ENCODE measurements at places on chromosomes 3 and 15. TPM values are rescaled to one million over a fixed set of nuclear protein-coding genes. Genes with fewer than 3 reads are reported as not detected.

IMPG2 gene
- total RNA-seq: 0.15 TPM

PLA2G4E gene
- total RNA-seq: 5.2 TPM

DGKG gene
- total RNA-seq: 7.4 TPM

CPEB1 gene
- 3.4 TPM for total RNA-seq

C2CD4B gene
- total RNA-seq: 6.3 TPM

PLSCR5 gene
- total RNA-seq: not detected

SLC22A13 gene
- not detected for total RNA-seq

PGBD4 gene
- total RNA-seq: 1.2 TPM

PLAAT1 gene
- total RNA-seq: 0.20 TPM

DNA sequence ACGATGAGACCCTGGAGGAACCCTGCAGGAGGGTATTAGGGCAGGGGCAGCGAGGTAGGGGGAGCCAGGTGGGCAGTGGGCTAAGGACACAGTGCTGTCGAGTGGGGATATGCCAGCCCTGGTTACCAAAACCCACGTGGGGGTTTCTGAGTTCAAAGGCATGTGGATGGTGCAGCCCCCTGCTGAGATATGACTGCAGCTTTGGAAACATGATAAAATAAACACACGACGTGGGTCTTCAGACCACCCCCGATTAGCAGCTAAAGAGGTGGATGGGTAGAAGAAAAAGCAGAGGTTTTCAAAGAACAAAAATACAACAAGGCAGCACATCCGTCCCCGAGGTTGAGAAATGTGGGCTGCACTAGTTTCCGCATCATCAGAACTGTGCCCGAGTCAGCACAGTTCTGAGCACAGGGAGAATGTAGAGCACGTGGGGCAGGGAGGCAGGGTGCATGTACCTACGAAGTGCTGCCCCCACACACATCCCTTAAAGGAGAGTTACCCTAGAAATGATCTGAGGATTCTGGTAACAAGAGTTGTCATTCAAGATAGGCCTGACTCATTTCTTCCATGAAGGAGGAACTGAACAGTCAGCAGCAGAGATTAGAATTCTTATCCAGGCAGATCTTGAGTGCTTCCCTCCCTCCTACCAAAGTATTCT, 121.3 kb downstream of the RPLP1 start:
- DNase-seq: no peak

GRCh38 chr3:158249183-158249582, 139.3 kb downstream of the RSRC1 start:
- DNase-seq: no peak

GRCh38 chr15:52218371-52218770, 27.2 kb upstream of the GNB5 start:
- no peak for DNase-seq

GRCh38 chr15:81507831-81508230, 133.8 kb upstream of the TMC3 start:
- no peak for DNase-seq

DNA sequence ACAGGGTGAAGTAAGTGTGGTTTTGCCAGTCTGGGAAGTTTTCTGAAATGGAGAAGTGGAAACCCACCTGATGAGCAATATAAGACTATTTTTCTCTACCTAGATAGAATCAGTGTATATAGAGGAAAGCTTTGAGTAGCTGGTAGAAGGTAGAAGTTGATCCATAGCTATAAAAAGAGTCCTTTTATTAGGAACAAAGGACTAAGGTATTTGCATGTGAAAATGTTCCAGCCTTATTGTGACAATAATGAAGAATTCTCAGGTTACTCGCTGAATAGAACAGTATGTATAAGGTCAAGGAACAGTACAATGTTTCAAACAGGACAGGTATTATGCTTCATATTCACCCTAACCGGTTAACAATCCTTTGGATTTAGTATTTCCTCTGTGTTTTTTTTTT, 972.2 kb downstream of the OTOL1 start:
- DNase-seq: no peak

GRCh38 chr3:190076601-190077394, 43.9 kb downstream of the P3H2 start:
- DNase-seq: peak; percentile 44

DNA sequence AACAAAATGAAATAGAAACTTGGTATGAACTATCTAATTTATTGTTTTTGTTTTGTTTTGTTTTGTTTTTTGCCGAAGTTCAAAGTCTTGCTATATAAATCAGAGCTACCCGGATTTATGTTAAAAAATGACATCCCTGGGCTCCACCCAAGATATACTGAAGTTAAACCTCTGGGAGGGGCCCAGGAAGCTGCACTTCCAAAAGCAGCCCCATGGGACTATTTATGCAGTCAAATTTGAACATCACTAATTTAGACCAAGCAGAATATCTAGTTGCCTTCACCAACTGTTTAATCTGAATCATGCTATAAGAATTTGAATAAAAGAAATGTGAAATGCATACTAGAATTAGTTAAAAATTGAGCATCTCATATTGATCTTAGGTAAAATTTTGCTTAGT, 32.2 kb downstream of the PEX5L start:
- DNase-seq: no peak

- DNase-seq: no peak
Observed at GRCh38 chr15:62050115-62050514, 10.1 kb downstream of the VPS13C start.

DNA sequence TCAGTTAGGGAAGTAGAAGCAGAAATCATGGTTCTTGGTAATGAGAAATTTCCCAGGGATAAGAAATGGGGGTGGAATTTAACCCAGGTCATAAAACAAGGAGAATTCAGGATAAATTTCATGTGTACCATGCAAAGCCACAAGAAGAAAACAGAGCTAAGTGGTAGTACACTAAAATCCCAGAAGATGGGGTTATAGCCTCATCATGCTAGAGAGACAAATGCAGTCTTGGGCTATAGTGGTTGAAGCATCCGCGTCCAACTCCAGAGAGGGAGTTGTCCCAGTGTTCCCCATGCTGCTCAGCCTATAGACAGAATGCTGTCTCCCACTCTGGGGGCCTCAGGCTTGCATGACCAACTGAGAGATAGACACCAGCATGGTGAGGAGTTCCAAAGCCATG, 36.2 kb upstream of the CLRN1 start:
- no peak for DNase-seq
